ENCODE measurements at places on chromosomes 5 and 9.

GRCh38 chr5:126647071-126647470, 46.3 kb downstream of the PHAX start:
- no peak for DNase-seq

DNA sequence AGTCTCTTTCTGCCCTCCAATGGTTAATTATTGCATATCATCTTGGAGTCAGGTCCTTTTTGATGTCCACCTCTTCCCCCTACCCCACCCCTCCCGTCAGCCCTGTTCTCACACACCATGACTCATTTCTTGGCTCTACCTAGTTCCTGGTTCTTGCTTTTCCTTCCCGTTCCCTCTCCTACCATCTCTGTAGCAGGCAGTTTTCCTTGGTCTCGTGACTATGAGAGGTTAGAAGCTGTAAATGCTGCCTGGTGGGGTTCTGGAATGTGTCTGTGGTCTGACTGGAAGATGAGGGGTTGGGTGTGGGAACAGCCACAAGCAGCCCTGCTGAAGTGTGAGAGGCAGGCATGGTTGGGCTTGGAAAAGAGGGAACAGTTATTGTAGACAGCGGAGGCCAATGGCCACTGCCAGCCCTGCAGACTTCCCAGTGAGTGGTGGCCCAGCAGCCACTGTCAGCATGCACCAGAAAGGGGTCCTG, 18.2 kb downstream of the SLC22A5 start:
- DNase-seq = no peak

DNA sequence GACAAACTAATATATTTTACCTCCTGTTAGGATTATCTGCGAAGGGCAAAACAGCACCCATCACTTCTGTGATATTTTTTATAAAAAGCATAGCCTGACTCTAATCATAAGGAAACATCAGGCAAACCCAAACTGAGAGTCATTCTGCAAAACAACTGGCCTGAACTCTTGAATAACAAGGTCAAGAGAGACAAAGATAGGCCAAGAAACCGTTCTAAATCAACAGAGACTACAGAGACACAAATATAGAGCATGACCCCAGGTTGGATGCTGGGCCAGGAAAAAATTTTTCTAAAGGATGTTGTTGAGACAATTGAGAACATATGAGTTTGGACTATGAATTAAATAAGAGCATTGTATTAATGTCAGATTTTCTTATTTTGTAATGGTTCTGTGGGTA, 384.9 kb downstream of the NFIB start:
- DNase-seq = no peak

DNA sequence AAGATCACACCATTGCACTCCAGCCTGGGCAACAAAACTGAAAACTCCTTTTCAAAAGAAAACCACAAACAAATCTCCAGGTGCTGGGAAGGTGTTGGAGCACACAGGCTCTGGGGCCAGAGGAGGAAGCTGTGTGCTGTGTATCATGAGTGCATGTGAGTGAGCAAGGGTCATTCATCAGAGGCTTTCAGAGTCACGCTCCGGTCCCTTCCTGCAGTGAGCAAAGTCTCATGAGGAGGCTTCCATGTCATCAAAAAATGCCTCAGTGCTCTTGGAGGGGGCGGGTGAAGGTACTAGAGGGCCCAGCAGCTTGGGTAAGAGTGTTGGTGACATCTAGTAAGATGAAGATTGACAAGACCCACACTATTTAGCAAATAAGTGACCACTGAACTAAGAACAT, 48.3 kb upstream of the TESK1 start:
- no peak for DNase-seq

DNA sequence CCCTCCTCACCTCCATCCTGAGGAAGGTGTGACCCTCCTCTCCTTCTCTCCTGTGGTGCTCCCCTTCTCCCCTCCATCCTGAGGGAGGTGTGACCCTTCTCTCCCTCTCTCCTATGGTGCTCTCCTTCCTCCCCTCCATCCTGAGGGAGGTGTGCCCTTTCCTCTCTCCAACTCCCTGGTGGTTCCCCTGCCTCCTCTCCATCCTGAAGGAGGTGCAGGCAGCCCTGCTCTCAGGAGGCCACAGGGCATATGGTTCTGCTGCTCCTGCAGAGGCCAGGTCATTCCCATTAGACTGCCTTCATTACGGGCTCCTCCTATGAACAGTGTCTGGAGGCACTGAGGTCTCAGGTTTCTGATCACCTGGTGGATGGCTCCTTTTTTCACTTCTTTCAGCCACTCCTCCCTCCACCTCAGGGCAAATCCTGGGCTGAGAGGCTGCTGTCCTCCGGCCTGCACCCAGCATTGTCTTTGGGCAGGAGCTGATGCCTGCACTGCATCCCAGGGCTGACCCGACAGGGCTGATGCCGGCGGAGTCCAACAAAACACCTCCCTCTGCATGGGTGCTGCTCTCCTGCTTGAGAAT, 197.1 kb downstream of the MED10 start:
- DNase-seq = no peak
